ENCODE measurements at places on chromosomes 11 and 22.

GRCh38 chr11:75351791-75352587 is 528 bp upstream of the ARRB1 start:
- peak; percentile 93 for DNase-seq

DNA sequence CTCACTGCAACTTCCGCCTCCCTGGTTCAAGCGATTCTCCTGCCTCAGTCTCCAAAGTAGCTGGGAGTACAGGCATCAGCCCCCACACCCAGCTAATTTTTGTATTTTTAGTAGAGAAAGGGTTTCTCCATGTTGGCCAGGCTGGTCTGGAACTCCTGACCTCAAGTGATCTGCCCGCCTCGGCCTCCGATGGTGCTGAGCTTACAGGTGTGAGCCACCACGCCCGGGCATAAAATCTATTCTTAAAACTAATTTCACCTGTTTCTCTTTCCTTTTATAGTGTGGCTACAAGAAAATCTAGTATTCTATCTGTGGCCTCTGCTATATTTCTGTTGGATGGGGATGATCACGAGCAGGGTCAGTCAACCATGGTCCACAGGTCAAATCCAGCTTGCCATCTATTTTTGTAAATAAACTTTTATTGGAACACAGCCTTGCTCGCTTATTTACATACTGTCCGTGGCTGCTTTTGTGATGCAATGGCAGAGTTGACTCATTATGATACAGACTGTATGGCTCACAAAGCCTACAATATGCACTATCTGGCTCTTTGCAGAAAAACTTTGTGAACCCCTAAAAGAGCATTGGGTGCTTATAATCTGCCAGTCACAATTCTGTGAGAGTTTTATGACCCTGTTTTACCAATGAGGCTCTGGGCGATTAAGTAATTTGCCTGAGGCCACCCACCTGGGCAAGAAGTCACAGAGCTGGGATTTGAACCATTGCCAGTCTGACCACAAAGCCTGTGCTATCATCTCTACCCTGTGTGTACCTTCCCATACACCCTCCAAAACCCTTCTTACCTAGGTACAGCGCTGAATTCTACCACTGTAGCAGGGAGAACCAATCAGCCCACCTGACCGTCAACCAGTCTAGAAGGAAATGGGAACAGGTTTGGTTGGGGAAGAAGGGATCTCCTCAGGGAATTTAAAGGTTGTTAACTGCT is 28.3 kb downstream of the SLC1A2 start:
- no peak for DNase-seq

- DNase-seq: no peak
Measured at GRCh38 chr11:58495906-58496305, 12.0 kb downstream of the OR5B21 start.

- DNase-seq: no peak
Measured at GRCh38 chr11:46265764-46266163, 11.7 kb upstream of the CREB3L1 start.

GRCh38 chr11:74417860-74418508 is 19.8 kb upstream of the PGM2L1 start:
- DNase-seq: peak; percentile 61

- peak; percentile 2 for DNase-seq
Measured at GRCh38 chr22:33007485-33007884, 50.7 kb downstream of the SYN3 start.

GRCh38 chr22:31838917-31839316 is 85.1 kb downstream of the DEPDC5 start:
- no peak for DNase-seq

- peak; percentile 96 for DNase-seq
Measured at GRCh38 chr11:65181569-65182257, at the start of gene CAPN1. CAPN1 (plus strand) TSS chr11:65181928; CDS start chr11:65182702, 774 bp downstream.

DNA sequence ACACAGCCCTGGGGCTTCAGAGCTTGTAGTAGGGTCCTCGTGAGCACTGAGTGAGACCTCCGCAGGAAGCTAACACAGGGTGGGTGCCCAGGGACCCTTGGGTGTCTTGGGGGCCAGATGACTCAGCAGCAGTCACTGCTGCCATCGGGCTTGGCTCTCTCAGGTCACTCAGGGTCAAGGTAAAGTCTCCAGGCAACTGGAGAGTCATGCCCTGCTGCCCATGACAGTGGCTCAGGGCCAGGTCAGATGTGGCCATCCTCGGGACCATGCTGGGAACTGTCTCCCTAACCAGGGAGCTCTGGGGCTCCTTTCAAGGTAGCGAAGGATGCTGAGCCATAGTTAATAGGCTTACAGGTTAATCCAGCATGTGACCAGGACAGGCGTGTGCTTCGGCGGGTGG is 44.4 kb upstream of the SLC22A12 start:
- no peak for DNase-seq

DNA sequence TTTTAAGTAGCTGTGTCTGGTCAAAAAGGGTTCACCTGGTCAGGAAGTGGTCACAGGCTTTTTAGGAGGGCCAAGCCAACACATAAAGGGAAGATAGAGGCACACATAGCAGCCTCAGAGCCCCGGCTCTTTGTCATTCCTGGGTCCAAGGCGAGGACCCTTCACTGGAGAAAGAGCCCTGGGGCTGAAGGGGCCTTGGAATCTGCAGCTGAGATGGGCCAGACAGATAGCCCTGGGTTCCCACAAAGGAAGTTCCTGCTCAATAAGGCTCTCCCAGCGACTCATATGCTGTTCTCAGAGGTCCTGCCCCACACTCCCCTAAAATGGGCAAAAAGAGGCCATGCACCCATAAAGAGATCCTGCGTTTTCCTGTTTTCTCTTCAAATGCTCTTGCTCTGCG is 77.7 kb downstream of the LINC01488 start:
- DNase-seq: peak; percentile 87

GRCh38 chr22:36914390-36914752 is 943 bp downstream of the CSF2RB start:
- no peak for DNase-seq

DNA sequence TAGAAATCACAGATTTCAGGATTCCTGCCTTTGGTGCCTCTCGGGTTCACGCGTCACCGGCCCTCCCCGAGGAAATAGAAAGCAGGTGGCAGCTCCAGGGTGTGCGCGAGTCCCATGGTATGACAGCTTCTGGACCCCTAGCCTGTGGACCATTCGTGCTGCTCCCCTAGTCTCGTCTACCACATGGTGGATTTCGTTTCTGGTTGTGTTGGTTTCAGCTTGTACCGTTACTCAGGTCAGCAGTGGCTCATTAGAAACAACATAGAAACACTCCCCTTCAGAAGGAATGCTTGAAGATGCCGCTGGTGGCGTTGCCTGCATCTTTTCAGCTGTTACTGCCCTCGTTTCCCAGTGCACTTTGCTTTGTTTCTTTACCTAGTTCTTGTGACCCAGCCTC is 700 bp downstream of the TTC17 start:
- DNase-seq: peak; percentile 58

DNA sequence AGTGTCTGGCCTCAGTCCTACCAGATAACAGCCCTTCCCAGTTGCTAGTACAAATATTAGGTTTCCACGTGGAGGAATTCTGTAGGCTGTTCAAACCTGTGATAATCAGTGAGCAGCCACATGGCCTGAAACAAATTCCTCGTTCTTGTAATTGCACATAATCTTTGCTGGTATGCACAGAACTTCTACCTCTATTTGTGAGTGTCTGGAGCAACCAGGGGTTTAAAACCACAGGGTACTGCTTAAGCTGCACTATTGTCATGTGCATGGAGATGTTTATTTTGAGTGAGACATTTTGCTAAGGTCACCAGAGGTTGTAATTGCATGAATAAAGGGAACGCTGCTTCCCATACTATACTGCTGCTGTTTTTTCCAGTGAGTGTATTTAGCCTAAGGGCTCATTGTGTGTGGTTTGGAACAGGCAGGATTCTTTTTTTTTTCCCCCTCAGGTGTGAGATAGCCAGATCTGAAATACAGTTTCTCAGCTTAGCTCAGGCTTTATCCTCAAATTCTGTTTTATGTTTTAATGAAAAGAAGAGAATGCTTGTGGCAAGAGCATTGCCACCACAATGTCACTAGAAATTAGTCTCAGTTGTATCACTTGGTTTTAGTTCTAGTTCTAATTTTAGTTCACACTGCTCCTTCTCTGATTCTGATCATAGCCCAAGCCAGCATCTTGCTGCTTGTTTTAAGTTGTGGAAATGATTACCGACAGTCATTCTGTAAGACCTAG is 60.5 kb downstream of the CYB5R2 start:
- peak; percentile 82 for DNase-seq
